ENCODE measurements at places on chromosomes 2 and 18.

DNA sequence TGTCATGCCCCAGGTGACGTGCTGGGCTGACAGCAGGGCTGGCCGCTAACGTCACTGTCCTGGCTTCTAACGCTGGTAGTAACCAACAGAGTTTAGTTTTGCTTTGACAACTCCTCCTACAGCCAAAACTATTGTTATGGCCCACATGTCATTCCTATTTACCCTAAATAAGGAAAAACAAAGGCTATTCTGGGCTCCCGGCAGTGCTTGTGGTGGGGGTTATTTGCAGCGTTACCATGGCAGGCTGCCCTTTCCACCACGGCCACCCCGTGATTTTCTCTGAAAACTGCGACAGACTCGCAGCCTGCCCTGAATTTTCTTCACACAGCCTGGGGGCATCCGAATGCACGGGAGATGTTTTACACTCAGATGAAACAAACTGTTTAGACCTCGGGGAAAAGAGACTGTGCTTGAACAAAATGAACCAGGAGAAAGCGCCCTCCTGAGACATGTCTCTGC lies 115.2 kb downstream of the FAM210A start:
- peak; percentile 30 for DNase-seq

- DNase-seq, result no peak
Observed at GRCh38 chr2:200033929-200034328, 78.5 kb downstream of the MAIP1 start.

GRCh38 chr2:56127463-56128152 lies 56.2 kb upstream of the CCDC85A start:
- DNase-seq, result no peak

- DNase-seq, result peak; percentile 50
Observed at GRCh38 chr18:48022531-48023329, 92.3 kb upstream of the SMAD2 start.

- DNase-seq, result peak; percentile 12
Observed at GRCh38 chr2:16650287-16651249, 15.1 kb downstream of the CYRIA start.

- no peak for DNase-seq
Observed at GRCh38 chr2:54321047-54321446, 65.0 kb upstream of the TSPYL6 start.

GRCh38 chr2:101821828-101822458 lies 124.4 kb downstream of the MAP4K4 start:
- no peak for DNase-seq

GRCh38 chr2:58204195-58204959 lies 36.7 kb downstream of the FANCL start:
- no peak for DNase-seq

DNA sequence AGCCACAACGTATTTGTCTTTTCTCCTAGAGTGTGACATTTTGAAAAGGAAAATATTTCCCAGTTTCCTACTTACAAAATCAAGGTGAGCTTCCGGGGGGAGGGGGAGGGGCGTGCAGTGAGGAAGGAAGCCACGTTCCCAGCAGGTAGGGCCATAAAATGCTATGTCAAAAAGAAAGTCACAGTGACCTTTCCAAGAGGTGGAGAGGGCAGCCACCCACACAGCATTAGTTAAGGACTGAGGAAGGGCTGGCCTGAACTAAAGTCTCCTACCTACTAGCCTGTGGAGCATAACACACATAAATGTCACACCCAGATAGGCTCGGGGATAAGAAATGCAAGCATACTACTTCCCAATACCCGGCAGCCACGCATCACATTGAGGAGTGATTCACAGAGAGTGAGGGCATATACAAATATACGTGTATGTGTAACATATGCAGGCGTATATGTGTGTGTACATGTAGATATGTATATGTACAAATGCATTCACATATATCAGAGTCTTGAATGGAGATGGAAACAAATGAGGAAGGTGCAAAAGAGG lies 191.1 kb downstream of the STK39 start:
- DNase-seq, result no peak

GRCh38 chr2:142722569-142722968 lies 154.9 kb upstream of the KYNU start:
- no peak for DNase-seq

- no peak for DNase-seq
Observed at GRCh38 chr2:18159896-18160295, 281.4 kb downstream of the KCNS3 start.

- DNase-seq, result no peak
Observed at GRCh38 chr18:37964885-37965571, 399.4 kb upstream of the CELF4 start.

DNA sequence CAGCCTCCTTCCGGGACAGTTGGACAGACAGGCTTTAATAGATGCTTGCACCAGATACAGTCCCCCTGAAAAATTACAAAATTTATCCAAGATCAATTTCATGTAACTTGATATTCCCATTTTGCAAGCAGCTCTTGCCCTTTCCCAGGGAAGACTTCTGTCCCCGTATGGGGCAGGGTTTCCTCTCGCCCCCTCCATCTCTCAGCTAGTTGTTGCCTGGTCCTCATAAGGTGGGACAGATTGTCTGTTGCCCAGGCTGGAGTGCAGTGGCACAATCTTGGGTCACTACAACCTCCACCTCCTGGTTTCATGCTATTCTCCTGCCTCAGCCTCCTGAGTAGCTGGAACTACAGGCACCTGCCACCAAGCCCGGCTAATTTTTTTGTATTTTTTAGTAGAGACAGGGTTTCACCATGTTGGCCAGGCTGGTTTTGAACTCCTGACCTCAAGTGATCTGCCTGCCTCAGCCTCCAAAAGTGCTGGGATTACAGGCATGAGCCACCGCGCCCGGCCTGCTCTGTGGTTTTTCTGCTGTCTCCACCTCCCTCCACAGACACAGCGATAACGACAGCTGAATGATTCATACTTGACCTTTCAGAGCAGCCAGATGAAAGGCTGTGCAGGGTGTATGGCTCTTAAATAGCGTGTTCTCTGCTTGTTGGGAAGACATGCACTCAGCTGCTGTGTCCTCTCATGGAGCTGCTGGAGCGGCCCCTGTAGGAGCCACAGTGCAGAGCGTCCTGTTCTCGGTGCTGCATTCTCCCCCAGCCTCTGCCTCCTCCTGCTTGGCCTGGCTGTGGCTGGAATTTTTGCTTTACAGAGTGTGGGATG lies 61.4 kb downstream of the TTC39C start:
- no peak for DNase-seq
